ENCODE measurements at places on chromosomes 5 and 9.

- no peak for DNase-seq
Measured at GRCh38 chr5:168714046-168714445, 134.9 kb upstream of the PANK3 start.

DNA sequence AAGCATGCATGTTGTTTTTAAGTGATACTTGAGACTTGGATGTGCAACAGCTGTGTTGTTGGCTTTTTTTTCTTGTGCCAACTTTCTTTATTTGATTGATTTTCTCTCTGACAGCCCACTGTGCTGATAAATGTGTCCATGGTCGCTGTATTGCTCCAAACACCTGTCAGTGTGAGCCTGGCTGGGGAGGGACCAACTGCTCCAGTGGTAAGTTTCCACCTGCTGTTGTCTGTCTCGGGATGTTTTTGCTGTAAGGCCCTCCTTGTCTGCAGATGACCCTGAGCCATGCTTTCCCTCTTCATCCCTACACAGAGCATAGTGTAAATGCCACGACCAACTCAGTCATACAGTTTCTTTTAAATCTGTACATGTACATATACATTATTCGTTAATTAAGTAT lies 79.2 kb downstream of the MEGF10 start:
- no peak for DNase-seq

GRCh38 chr5:147464211-147464610 lies 45.7 kb downstream of the DPYSL3 start:
- no peak for DNase-seq

DNA sequence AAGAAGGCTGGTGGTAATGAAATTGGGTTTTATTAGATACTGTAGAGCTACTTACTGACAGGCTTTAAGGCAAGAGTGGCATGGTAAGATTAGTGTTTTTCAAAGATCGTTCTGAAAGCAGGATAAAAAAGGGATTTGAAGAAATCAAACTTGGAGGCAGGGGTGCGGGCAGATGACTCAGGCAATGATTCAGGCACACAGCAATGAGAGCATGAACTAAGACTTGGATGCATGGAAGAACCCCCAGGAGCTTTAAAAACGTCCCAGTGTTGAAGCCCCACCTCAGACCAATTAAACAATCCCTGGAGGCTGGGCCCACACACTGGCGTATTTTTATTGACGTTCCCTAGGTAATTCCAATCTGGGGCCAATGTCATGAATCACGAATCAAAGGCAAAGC lies 102.5 kb downstream of the SREK1 start:
- no peak for DNase-seq

GRCh38 chr9:5269249-5269715 lies 35.2 kb downstream of the RLN2 start:
- DNase-seq, result no peak

- DNase-seq, result no peak
Measured at GRCh38 chr9:110241858-110242321, 14.4 kb downstream of the TXN start.

DNA sequence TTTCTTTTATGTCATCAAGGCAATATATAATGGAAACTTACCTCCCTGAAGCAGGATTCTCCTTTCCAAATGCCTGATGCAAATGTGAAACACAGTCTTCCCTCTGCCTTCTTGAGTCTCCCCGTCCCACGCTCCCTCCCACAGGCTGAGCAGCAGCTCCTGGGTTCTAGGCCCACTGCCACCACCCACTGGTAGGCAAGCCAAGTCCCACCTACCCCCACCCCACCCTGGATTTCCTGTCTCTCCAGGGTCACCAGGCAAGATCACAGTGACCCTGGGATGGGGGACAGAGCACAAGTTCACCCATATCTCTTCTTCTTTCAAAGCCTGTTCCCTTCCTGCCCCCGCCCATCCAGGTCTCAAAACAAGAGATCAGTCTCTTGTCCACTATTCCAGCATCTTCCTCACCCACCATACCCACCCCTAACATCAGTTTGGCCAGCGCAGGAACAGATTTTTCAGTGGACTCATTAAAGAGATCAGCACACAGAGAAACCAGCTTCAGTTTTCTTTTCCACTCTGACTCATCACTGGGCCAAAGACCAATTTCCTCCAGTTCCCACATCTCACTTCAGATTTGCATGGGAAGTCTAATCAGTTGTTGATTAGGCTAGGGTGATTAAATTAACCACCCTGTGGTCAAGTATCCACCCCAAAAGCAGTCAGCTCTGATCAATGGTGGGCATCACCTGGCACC lies 151.5 kb downstream of the ACTL7B start:
- no peak for DNase-seq

DNA sequence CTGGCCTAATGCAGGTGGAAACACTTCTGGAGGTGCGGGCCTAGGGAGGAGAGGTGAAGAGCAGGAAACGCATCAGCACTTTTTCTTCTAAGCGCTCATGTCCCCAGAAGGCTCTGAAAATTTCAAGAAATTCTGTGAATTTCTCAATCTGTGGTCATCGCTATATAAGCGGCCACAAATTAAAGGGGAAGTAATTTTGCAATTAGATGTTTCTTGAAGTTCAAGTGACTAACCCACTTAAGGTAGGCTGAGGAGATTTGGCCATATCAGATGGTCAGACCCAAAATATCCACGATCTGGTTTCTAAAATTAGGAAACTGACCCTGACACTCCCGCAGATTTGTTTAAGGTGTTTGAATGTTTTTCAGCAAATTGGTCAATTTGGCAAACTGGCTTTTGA lies 16.6 kb upstream of the HMGCR start:
- DNase-seq, result no peak

DNA sequence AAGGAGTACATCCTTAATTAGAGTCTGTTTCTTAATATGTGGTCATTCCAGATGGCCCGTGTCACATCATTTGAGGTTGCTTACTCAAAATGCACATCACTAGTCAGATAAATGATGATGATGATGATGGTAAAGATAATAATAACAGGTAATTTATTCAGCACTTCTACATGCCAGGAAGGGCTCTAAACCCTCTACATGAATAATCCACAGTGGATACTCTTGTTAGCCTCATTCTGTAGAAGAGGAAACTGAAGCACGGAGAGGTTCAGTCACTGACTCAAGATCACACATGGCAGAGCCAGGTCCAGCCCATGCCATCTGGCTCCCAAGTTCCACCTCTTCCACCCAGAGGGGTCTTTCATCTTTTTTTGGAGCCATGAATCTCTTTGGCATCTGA lies 11.7 kb downstream of the SH3PXD2B start:
- no peak for DNase-seq

DNA sequence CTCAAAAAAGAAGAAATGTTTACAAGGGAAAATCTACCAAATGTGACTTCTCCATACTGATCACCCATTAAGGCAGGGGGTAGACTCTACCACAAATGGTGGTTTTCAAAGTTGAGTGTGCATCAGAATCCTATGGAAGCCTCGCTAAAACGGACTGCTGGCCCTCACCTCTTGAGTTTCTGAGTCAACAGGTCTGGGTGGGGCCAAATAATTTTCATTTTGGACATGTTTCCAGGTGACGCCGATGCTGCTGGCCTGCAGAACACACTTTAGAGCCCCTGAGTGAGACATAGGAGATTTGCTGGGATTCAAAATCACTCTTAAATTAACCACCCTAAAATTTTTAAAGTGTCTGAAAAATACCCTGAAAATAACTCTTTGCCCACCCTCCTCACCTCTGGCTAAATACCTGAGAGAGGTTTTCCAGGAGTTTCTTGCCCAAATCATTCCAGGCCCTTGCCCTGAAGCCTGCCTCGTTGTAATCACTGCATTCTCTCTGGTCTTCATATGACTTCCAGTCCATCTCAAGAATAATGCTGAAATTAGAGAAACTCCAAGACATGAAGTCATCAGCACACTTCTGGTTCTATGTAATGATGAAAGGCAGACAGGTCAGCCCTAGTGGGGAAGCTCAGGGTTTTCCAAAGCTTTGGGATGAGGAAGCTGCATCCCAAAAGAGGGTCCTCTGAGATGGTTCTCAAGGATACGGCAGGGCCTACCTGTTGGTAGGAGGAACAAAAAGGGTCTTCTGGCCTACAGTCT lies 18.2 kb downstream of the C9orf152 start:
- DNase-seq, result no peak

Data from stimulated activated CD8-positive, alpha-beta memory T cell treated with anti-CD3 and anti-CD28 coated beads, Interleukin-15, amount 100 ng/mL, for 48 hours (primary cell).